NCI-H2171 treated with DMSO at 0.1 percent for 48 hours (cell line): ENCODE measurements at places on chromosomes 3 and 15.

GRCh38 chr3:53570709-53571108 is 76.3 kb downstream of the CACNA1D start:
- DNase-seq: no peak

- DNase-seq: peak; percentile 89
Observed at GRCh38 chr3:176992565-176992964, 204.7 kb downstream of the TBL1XR1 start.

- no peak for DNase-seq
Observed at GRCh38 chr3:94946683-94947082, 883.8 kb downstream of the NSUN3 start.

GRCh38 chr3:121661376-121661775 is 673 bp upstream of the HCLS1 start:
- DNase-seq: no peak

GRCh38 chr3:24387000-24387399 is 107.7 kb downstream of the THRB start:
- DNase-seq: no peak

DNA sequence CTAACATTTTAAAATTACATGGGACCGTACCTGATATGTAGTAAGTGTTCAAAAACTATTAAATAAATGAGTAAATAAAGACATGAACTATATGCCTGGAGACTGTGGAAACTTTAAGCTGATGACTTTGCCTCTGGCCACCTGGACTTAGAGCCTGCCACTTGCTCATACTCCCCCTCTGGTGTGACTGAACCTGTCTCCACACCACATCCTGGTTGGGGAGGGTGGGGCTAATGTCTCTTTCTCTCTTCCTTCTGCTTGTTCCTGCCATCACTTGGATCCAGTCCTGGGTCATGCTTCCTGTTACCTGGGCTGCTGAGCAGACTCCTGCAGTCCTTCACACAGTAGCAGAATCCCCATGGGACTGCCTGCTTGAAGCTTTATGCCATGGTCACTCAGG is 8.2 kb upstream of the TMEM158 start:
- no peak for DNase-seq

GRCh38 chr3:55198554-55198953 is 270.7 kb upstream of the LRTM1 start:
- no peak for DNase-seq

- no peak for DNase-seq
Observed at GRCh38 chr3:184180165-184180564, 5.5 kb downstream of the AP2M1 start.

DNA sequence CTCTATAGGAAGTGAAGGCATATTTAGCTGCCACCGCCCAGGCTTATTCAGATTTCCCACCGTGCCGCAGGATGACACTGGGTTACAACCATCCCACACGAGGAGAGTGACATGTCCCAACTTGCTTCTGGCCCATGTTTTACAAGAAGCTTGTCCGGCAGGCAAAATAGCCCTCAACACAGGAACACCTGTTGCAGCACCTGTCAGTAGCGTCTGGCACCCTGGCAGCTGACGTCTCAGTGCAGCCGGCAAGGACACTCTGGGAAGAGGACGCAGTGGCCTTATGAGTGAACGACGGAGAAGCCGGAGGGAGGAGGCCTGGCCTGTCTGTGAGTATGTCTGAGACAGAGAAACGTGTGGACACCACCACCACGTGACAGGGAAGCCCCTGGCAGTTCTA is 32.1 kb downstream of the FAM174B start:
- peak; percentile 59 for DNase-seq

GRCh38 chr15:66188464-66188863 is 65.1 kb downstream of the MEGF11 start:
- no peak for DNase-seq

DNA sequence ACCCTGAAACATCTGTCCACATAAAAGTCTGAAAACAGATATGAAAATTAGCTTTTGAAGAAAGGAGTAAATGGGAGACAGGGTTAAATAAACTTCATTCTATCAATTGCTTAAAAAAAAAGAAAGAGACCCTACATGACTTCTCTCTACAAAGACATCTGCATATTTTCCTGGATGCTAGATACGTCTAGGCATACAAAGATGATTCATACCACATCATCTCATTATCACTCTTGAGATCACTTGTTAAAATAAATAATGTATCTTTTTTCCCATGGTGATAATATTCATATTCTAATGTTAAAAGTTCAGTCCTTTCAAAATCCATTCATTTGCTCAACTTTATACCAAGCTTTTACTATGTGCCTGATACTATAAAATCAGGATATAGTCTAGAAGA is 295.8 kb downstream of the MAGI1 start:
- peak; percentile 18 for DNase-seq

- DNase-seq: no peak
Observed at GRCh38 chr3:100697723-100698285, 11.5 kb upstream of the TFG start.

DNA sequence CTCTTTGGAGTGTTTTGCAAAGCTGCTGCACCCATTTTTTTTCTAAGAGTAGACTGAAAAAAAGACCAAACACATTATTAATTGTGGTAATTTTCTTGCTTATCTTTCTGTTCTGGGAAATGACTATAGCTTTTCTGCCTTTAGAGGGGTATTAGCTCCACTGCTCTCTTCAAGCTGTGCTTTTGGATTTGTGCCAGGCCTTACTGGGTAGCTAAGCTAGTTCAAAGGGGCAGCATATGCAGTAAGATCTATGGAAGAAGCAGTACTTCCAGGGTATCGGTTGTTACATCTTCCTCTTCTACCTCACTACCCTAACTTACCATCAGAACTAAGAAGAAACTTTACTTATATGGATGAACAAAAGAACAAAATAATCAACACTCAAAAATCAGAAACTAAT is 28.7 kb upstream of the ARIH1 start:
- peak; percentile 73 for DNase-seq
